Endothelial cell (in vitro differentiated cells): ENCODE measurements at places on chromosomes 12 and 14. TPM values are rescaled to one million over a fixed set of nuclear protein-coding genes. Genes with fewer than 3 reads are reported as not detected.

RTL1 gene
- 0.18 TPM for total RNA-seq

DNA sequence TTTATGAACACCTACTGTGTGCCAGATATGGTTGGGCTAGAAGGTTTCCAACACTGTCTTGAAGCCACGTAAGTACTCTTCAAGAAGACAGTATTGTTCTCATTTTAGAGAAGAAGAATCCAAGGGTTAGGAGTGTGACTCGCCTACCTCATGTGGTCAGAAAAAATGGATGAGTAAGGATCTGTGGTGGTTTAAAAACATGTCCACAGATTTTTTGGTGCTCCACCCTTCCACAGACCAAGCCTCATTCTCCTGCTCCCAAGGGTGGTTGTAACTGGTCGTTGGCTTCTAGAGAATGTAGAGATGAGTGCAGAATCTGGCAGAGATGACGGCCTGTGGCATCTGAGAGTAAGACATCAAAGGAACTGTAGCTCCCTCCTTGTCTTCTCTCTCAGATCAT is 30.3 kb upstream of the TTC7B start:
- no peak overlapping the region for H3K4me3 ChIP-seq
- H3K36me3 ChIP-seq, result peaks cover 5% of the 10 kb centered on the region
- H3K27ac ChIP-seq, result no peak overlapping the region
- peaks cover 12% of the 10 kb centered on the region for H3K27me3 ChIP-seq
- DNase-seq, result no peak

GRCh38 chr14:49553892-49554291 is 32.3 kb downstream of the RPS29 start:
- no peak for DNase-seq
- H3K36me3 ChIP-seq, result no peaks in the 10 kb centered on the region

GRCh38 chr12:91902860-91903683 is 242.6 kb downstream of the BTG1 start:
- H3K4me1 ChIP-seq, result no peaks in the 10 kb centered on the region
- H3K27me3 ChIP-seq, result no peaks in the 10 kb centered on the region
- no peaks in the 10 kb centered on the region for H3K36me3 ChIP-seq
- DNase-seq, result no peak
- H3K4me3 ChIP-seq, result no peak overlapping the region

- peaks cover 19% of the 10 kb centered on the region for H3K27me3 ChIP-seq
- no peak overlapping the region for H3K27ac ChIP-seq
These were observed 23.6 kb upstream of the RPLP0 start for GRCh38 chr12:120224304-120225199.

FAM90A1 gene
- not detected for total RNA-seq

GRCh38 chr12:55744340-55745030 is 1.6 kb downstream of the GDF11 start:
- peaks cover 27% of the 10 kb centered on the region for H3K4me1 ChIP-seq
- no peak for DNase-seq
- peaks cover 11% of the 10 kb centered on the region for H3K27me3 ChIP-seq
- no peak overlapping the region for H3K27ac ChIP-seq
- peaks cover 7% of the 10 kb centered on the region for H3K36me3 ChIP-seq

MYBPC1 gene
- not detected for total RNA-seq

RND1 gene
- total RNA-seq, result 1.0 TPM

DNA sequence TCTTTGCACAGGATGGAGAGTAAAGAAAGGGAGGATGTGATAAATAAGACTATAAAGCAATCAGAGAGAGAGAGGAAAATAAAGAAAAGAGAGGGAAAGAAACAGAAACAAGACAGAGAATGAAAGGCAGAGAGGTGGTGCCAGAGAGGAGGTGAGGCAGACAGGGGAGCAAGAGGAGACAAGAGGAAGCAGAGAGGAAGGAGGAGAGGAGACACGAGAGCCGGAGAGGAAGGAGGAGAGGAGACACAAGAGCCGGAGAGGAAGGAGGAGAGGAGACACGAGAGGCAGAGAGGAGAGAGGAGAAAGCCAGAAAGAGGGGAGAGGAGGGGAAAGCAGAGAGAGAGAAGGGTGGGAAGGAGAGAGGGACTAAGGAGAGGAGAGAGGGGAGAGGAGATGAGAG is 125.2 kb downstream of the PAPOLA start:
- no peak for DNase-seq
- no peaks in the 10 kb centered on the region for H3K4me1 ChIP-seq
- peaks cover 1% of the 10 kb centered on the region for H3K27me3 ChIP-seq
- no peak overlapping the region for H3K4me3 ChIP-seq
- H3K27ac ChIP-seq, result no peak overlapping the region
- no peaks in the 10 kb centered on the region for H3K36me3 ChIP-seq

DNA sequence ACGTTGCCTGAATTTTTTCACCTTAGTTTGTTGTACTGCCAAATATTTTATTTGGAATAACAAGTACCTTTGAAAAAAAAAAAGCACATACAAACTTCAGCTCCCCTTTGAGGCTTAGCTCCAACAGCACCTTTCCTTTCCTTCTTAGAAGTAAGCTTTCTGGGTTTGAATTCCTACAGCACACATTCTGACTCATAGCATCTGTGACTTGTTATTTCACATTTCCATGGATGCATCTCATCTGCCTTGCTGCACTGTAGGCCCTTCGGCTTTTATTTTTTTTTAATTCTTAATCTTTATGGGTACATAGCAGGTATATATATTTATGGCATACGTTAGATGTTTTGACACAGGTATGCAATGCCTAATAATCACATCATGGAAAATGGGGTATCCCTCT is 7.2 kb downstream of the LGALS3 start:
- no peaks in the 10 kb centered on the region for H3K4me1 ChIP-seq
- H3K27ac ChIP-seq, result no peak overlapping the region
- DNase-seq, result no peak
- H3K27me3 ChIP-seq, result no peaks in the 10 kb centered on the region
- H3K36me3 ChIP-seq, result no peaks in the 10 kb centered on the region
- no peak overlapping the region for H3K4me3 ChIP-seq

DNA sequence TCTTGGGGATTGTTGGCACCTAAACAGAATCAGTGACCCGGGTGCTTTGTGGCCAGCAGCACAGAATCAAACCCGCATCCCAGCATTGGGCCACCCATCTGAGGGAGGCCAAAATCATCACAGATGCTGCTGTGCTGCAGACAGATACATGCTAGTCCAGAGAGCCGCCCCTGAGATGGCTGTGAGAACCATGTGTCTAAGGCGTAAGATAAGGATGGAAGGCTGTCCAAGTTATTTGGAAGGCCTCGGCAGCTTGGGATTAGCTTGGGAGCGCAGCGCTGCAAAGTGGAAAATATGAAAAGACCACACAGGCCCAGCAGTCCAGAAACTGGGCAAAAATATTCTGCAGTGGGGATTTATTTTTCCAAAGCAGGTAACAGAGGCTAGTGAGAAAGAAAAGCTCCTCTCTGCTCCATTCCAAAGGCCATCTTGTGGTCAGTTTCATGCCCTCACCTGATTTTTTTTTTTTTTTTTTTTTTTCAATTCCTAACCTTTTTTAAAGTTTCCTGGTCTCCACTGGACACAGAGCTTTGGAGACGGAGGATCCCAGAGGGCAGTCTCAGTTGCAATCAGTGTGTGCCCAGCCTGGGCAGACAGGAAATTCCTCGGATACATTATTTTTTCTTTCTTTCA is 178.9 kb upstream of the BCL2L14 start:
- H3K4me1 ChIP-seq, result peaks cover 45% of the 10 kb centered on the region
- H3K4me3 ChIP-seq, result peak overlapping the region; percentile 79
- peak overlapping the region; percentile 67 for H3K27ac ChIP-seq
- peaks cover 12% of the 10 kb centered on the region for H3K27me3 ChIP-seq
- no peak for DNase-seq
- H3K36me3 ChIP-seq, result peaks cover 46% of the 10 kb centered on the region

TBC1D30 gene
- total RNA-seq, result 3.6 TPM

TCL1A gene
- total RNA-seq, result not detected

SLC25A47 gene
- not detected for total RNA-seq

GRCh38 chr12:14289601-14290000 is 75.9 kb upstream of the ATF7IP start:
- peaks cover 1% of the 10 kb centered on the region for H3K4me1 ChIP-seq
- no peak overlapping the region for H3K4me3 ChIP-seq
- peaks cover 1% of the 10 kb centered on the region for H3K27me3 ChIP-seq
- no peak overlapping the region for H3K27ac ChIP-seq
- H3K36me3 ChIP-seq, result peaks cover 12% of the 10 kb centered on the region
